GM23338 (cell line): ENCODE measurements at places on chromosomes 16 and 17.

GRCh38 chr16:15642557-15643047 is 352 bp downstream of the MARF1 start:
- DNase-seq, result peak; percentile 75

DNA sequence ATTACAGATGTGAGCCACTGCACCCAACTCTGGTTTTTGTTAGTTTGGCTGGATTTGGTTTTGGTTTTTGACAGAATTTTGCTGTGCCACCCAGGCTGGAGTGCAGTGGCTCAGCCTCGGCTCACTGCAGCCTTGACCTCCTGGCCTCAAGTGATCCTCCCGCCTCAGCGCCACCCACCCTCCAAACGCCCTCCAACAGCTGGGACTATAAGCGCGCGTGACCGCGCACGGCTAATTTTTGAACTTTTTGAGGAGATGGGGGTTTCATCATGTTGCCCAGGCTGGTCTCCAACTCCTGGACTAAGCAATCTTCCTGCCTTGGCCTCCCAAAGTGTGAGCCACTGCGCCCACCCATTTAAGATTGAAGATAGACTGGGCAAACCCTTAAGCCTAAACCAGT is 84.4 kb upstream of the RPRML start:
- no peak for DNase-seq

GRCh38 chr17:50708050-50709000 is 611 bp upstream of the ANKRD40 start:
- DNase-seq, result no peak

DNA sequence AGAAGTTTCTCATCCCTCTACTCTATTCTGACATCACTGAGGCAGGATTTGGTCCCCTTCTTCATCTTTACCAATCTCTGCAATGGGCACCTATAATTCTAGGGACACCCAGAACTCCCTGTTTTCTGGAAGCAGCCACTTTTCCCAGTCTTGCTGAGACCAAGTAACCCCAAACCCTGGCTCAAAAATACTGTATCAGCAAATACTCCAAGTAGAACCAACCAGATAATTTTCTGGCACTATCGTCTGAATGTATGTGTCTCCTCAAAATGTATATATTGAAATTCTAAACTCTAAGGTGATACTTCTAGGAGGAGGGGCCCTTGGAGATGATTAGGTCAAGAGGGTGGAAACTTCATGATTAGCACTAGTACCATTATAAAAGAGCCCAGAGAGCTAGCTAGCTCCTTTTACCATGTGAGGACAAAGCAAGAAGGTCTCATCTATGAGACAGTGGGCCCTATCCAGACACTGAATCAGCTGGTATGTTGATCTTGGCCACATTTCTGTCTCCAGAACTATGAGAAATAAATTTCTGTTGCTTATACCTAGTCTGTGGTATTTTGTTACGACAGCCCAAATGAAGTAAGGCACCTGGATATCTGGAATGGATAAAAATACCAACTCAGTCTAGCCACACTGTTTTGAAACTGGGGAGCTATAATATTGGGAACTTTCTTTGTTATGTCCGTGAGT is 464.4 kb downstream of the CDH11 start:
- no peak for DNase-seq

- no peak for DNase-seq
Observed at GRCh38 chr17:7081341-7082062, 1.5 kb upstream of the CLEC10A start.

DNA sequence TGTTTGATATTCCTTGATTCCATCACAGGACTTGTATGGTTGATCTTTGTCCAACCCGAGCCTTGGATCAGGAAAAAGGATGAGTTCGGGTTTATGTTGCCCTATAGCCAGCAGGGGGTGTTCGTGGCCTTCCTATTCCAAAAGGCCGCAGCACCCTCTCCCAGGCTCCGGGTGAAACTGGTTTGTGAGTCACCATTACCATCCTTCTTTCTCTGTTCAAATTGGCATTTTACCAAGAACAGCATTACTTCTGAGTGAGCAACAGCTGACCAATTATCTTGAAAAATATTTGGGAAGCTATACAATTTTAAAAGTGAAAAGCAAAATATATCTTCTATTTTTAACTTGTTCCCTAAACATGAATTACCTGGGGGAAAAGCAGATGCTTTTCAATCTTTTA is 24.3 kb upstream of the KRT20 start:
- peak; percentile 88 for DNase-seq

DNA sequence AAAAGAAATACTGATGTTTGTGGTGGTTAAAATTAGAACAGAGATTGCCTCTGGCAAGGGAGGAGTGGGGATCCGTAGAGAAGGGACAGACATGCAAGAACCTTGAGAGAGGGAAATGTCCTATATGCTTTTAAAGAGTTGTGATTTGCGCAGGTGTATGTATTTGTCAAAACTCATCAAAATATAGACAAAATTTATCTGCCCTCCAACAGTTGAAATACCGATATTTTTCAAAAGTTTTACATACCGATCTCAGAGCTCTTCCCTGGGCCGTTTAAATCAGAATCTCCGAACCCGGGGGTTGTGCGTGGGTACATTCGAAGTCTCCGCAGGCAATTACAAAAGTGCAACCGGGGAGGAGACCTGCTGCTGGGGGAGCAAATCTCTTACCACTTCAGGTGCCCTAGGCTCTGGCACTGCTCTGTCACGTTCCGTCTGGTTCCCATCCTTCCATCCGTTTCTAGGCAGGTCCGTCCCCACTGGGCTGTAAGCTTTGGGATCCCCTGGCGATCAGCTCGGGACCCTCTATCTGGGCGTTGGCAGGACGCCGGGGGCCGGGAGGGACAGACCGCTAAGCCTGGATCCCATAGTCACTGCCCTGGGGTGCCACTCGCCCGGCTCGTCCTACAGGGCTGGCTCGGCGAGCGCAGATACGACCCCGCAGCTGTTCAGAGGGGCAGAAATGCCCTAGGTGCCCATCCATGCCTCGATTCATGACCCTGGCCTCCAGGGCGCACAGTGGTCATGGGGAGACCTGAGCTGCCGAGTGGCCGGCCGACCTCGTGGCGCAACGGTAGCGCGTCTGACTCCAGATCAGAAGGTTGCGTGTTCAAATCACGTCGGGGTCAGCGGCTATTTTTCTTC is 4.2 kb downstream of the BORCS6 start:
- DNase-seq, result peak; percentile 80

GRCh38 chr17:78252701-78253635 is 21.5 kb downstream of the TMEM235 start:
- no peak for DNase-seq

- DNase-seq, result no peak
Observed at GRCh38 chr17:5331506-5331905, 49.4 kb downstream of the RABEP1 start.

DNA sequence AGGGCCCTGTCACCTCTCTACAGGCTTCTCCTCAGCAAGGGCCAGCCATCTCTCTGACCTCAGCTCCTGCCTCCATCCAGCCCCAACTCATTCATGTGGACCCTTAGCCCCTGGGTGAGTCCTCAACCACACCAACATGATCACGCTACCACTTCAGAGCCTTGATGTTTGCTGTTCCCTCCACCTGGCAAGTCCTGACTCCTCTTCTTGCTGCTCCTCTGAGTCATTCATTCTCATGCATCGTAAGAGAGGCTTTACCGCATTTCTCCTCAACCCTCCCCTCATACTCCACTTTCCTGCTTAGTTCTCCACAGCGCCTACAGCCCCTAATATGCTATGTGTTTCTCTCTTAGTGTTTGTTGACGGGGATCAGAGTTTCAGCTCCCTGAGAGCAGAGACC is 99.9 kb downstream of the C17orf67 start:
- DNase-seq, result no peak

GRCh38 chr17:72806011-72806410 is 286.5 kb downstream of the SLC39A11 start:
- DNase-seq, result no peak

DNA sequence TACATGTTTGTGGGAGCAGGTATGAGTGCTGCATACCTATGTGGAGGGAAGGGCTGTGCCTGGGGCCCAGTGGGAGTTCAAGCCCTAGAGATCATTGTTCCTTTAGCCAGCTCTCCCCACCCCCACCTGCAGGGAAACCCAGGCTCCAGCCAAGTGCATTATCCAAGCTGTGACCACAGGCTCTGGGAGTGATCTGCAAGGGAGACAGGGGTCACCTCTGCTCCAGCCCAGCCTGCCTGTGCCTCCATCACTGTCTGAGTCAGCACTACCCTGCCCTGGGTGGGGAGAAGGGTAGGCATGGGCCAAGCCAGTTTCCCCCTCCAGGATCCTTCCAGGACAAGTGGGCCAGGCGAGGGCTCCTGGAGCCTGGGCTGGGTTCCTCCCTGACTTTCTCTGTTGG is 32.1 kb upstream of the SBK1 start:
- DNase-seq, result no peak

GRCh38 chr16:81888520-81889394 is 109.7 kb downstream of the PLCG2 start:
- DNase-seq, result no peak

DNA sequence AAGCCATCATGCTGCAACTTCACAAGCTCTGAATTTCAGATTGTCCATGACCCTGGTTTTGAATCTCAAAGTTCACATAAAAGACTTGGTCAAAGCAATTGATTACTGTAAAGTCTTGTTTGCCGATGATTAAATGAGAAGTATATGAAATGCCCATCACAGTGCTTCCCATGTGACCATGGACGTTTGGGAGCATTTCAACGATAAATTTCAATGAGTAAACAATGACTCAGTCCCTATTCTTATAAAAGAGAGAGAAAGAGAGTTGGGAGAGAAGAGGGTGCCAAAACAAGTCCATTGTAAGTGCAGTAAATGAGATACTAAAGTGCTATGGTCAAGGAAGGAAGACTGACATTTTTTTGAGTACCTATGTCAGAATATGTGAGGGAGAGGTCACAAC is 276.9 kb downstream of the SOX9 start:
- no peak for DNase-seq

- peak; percentile 49 for DNase-seq
Observed at GRCh38 chr17:2338315-2338657, 985 bp downstream of the SGSM2 start.
